ENCODE measurements at places on chromosomes 2 and 18.

- no peak for DNase-seq
Observed at GRCh38 chr2:10634495-10634894, 55.3 kb downstream of the NOL10 start.

- DNase-seq = no peak
Observed at GRCh38 chr2:205270689-205271088, 411.6 kb upstream of the NRP2 start.

- DNase-seq = no peak
Observed at GRCh38 chr2:114170070-114170469, 272.4 kb upstream of the DPP10 start.

DNA sequence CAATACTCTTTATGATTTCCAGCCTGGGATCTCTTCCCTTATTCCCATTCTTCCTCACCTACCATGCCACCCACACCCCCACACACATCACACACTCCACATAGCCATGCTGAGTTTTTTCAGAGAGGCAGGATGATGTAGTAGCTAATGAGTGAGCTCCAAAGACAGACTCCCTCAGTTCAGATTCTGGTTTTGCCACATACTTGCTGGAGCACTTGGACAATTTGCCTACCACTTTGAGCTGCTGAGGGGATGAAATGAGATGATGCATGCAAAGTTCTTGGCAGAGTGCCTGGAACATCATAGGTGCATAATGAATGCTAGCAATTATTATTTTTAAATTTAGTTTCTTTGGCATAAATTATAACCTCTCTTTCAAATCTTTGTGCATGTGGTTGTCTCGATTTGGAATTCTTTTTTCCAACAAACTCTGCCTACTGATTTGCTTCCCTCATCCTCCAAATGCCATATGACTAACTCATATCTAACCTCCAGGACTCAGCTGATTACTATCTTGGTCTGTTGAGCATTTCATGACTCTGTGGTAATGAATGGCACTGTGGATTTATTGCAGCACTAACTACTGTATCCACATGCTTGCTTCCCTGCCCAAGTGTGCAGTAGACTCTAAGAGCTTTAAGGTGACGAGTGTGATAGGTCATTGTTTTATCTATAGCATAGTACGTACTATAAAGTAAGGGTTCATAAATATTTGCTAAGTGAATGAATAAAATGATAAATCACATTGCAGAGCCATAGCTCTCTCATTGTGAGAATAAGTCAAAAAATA lies 99.1 kb downstream of the TACR1 start:
- DNase-seq = peak; percentile 98

- DNase-seq = no peak
Observed at GRCh38 chr2:229815342-229815741, 101.0 kb upstream of the DNER start.

DNA sequence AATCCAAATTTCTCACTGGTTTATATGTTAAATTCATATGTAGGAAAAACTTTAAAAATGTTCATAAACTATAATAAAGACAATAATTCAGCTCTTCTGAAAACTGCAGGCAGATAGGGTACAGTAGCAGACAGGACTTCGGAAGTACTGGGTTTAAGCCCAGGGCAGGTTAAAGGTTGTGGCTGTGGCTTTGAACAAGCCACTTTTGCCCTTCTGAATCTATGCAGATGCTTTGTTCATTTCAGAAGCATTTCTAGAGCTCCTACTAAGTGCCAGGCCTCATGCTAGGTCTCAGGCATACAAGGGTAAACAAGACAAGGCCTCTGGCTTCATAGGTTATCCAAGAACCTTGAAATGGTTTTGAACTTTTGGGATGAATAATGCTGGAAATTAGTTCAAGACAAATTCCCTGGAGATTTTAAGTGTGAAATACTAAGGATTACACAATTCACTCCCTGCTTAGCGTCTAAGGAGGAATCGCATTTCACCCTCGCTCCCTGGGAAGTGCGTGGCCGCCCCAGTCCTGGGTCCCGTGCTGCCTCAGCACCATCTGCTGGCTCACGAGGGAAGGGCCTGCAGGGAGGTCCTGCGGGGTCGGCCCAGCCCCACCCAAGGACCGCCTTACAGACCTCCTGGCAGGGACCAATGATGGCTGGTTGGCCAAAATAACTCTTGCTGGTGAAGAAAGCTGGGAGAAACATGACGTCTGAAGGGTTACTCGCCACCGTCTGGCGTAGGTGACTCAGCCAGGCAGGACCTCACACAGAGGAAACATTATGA lies 67.7 kb upstream of the L3MBTL4 start:
- peak; percentile 80 for DNase-seq

DNA sequence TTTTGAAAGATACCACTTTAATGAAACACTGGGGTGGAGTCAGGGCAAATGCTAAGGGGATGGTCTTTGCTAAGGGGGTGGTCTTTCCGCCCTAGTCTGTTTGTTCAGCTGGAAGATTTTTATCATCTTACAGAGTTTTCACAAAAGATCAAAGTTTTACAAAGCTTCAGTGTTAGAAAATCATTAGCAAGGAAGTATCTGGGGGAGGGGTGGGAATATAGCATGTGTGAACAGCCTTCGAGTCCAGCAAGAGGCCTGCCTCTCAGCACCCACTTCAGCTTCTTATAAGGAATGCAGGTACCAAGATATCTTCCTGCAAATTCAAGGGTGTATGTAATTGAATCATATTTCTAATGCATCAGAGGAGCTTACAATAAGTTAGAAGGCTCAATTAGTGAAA lies 112.9 kb downstream of the RAPGEF4 start:
- no peak for DNase-seq
